Stimulated activated CD8-positive, alpha-beta memory T cell treated with anti-CD3 and anti-CD28 coated beads, Interleukin-2, amount 100 ng/mL, for 1 hour (primary cell): ENCODE measurements at places on chromosomes 13 and 19.

- DNase-seq, result no peak
Measured at GRCh38 chr19:23394511-23394910, 760 bp downstream of the ZNF91 start.

DNA sequence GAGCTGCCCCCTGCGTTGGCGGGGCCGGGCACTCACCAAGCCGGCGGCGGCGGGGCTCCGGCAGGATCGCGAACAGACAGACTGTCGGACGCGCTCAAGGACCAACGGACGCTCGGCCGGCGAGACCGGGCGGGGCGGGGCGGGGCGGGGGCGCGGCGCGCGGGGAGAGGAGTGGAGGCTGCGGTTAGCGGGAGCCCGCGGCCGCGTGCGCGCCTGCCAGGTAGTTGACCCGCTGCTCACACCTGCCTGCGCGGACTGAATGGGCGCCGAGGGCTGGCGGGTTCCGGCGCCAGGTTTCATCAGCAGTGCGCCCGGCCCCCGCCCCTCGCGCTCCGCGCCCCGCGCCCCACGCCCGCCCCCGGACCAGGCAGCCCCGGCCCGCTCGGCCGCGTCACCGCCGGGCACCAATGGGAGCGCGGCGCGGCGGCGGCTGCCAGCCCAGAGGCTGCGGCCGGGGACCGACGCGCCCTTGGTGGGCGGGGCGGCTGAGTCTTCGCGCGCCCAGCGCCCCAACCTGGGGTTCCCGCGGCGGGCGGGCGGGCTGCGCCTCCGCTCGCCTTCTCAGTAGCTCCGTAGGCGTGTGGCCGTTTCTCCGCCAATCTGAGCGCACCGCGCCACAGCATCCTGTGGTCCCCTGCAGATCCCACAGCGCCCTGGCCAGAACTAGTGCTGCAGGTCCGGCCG, at the start of gene SLC7A1:
Gene SLC7A1 (minus strand): TSS at position 309 of the 684 bp plus-strand sequence. CDS start 59,500 bp downstream, outside the sequence.
- peak; percentile 61 for DNase-seq

DNA sequence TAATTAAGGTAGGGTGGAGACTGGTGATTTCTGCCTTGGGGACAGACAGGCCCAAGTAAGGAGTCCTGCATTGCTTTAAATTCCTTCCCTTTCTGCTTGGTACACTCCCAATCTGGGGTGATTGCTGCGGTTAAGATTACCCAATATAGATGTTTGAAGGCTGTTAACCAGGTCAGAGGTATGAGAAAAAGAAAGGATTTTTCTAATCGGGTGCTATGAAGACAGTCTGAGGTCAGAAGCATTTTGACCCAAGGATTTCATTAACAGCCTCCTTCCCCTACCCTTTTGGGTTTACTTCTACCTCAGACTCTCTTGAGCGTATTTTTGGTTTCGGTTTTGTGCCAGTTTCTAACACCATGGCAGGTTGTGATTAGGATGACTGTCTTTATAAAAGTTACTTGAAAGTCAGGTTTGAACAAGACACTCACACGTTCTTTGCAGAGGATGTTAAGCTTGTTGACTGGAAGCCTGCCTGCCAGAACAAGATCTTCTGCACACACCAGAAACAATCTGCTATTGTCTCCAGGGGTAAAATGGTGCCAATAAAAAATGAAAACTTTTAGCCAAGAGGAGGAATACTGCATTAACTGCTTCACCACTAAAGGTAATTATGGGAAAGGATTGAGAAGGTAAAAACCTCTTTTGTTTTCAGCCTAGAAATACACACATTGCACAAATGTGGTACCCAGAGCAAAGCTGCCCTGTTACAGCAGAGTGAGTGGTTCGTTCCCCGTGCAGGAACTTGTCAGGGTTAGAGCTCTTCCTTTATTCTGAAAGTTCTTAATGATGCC, 108.8 kb downstream of the NDFIP2 start:
- DNase-seq, result no peak

GRCh38 chr19:47509170-47509847, 5.6 kb downstream of the NAPA start:
- no peak for DNase-seq

GRCh38 chr13:20940083-20940482, 37.5 kb upstream of the XPO4 start:
- no peak for DNase-seq

DNA sequence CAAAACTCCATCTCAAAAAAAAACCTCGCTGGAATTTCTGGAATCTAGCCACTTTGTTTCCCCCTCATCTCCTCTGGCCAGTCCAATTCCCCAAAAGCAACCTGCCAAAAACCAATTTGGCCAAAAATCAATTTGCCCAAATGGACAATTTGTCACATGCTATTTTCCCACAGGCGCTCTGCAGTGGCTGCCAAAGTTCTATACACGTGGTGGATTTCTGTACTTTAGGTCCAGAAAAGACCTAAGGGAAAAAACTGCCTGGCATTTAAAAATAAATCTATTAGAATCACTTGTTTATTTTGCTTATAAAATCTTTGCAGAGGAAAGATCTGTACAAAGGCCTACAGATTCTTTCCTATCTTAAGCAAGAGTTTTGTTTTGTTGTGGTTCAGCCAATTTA, 79.4 kb downstream of the MAP4K1 start:
- DNase-seq, result no peak

DNA sequence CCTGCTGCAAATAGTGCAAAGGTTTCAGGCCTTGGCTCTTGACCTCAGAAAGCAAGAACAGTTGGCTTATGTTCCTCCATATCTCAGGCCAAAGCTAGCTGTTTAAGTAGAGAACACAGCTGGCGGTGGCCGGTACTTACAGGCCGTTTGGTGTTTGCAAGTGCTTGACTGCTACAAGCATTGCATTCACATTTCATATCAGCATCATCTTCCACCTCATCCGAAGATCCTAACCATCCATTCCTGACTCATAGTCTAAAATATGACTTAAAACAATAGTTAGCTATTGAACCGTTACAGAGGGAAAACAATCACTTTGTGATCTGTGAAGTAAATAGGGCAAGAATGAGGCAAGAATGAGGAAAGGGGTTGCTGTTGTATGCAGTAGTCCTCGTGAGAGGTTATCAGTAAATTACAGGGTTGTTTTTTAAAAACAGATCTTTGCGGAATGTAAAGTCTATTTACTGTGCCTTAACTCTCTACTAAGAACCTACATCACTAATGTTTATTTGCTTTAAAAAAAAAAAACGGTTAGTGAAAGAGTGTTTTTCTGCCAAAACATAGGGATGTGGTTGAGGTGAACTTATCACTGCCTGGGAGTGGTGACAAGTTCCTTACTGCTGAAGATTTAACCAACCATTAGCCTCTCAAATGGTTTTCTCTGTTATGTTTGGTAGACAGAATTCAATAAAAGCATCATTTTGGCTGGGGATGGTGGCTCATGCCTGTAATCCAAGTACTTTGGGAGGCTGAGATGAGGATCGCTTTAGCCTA, 21.6 kb upstream of the WDR88 start:
- DNase-seq, result no peak

DNA sequence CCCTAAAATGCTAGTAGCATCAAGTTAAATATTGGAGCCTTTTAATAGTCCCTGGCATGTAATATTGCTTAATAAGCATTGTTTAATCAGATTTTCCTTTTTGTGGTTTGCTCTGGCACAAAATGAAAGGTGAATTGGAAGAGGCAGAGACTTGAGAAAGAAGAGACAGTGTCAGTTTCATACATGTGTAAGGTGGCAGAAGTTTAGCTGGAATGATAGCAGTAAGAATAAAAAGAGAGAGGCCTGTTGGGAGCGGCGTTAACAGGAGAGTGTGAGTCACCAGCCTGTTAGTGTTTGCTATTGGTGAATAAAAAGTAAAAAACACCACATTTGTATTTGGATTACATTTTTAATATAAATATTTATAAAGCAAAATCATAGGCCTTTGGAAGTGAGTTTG, 145.3 kb downstream of the PDS5B start:
- DNase-seq, result no peak

DNA sequence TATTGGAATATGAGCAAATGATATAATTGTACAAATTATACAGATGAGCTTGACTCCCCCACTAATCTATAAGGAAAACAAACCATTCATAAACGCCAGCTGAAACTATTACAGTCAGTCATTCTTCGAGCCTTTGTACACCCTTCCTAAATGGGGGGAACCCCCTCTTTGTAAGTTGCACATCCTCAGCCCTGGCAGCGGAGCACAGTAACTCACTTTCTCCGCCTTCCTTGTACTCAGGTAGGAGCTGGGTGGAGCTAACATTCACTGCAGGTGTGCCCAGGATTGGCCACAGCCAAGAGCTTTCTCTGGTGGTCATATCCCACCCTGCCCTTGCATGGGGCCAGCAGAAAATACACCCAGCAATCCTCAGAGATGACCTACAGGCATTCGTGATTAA, 28.6 kb downstream of the PIN1 start:
- no peak for DNase-seq

DNA sequence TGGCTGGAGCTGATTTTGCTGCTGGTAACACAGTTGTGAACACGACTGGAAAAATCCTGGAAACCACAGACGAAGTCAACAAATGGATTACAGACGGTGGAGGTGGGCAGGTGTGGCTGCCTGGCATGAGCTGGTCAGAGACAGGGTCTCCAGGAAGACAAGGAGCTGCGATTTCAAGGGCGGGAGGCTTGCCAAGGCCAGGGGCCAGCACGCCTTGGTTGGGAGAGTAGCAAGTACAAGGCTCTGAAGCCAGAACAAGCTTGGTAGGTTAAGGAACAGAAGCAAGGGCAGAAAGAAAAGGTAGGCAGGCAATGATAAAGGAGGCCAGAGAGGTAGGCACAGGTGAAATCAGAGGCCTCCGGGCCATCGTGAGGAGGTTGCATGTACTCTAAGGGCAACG, 50.7 kb upstream of the AMER2 start:
- DNase-seq, result no peak

- no peak for DNase-seq
Measured at GRCh38 chr13:99320693-99321481, 13.7 kb upstream of the GPR183 start.

- no peak for DNase-seq
Measured at GRCh38 chr19:53828531-53828930, 4.4 kb upstream of the NLRP12 start.

- DNase-seq, result no peak
Measured at GRCh38 chr19:11018179-11018578, 57.3 kb downstream of the SMARCA4 start.

GRCh38 chr13:37534181-37534580, 64.4 kb downstream of the POSTN start:
- no peak for DNase-seq

DNA sequence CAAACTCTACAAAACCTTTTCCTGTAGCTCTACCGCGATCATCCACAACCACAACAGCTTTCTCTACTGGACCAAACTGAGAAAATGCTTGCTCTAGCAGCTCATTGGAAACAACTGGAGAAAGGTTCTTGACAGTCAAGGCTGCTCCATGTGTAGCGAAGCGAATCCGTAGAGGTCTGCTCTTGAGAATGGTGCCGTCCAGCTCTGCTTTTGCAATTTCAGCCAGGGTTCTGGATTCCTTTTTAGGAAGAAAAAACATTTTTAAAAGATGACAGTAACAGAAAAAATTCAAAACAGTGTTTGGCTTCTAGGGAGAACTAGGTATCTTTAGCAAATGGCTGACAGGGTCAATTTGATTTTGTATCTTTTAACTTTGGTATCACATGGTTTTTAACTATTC, 10.4 kb downstream of the PSPC1 start:
- no peak for DNase-seq

GRCh38 chr13:25132751-25133390, 36.9 kb downstream of the PABPC3 start:
- no peak for DNase-seq

DNA sequence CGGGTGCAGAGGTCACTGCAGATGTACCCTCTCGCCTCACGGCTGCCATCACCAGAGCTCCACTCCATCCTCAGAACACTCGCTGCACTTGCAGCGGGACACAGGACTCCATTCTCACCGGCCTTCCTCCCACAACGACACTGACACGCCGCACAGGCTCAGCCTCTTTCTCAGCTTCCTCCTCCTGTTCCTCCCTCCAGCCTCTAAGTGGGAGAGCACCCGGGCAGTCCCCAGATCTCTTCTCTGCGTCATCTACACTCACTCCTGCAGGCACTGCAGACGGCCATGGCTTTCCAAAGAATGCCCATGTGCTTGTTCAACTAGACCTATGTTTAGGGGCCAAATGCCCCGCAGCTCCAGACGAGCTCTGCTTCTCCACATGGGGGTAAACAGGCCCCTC, 14.3 kb upstream of the FKRP start:
- DNase-seq, result no peak

GRCh38 chr19:39754971-39755370, 17.1 kb upstream of the CLC start:
- no peak for DNase-seq

DNA sequence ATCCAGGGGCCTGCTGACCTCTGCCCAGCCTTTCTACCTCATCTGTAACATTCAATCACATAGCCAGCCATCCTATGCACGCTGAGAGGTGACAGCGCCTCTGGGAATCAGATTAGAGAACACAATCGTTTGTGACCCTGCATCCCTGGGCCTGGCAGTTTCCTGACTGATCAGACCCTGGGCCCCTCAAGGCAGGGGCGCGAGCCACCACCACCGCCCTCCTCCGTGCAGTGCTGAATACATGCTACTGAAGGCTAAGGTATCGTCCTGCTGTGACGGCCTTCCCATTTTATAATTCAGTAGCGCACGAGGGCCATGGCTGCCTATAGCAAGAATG, 1.3 kb downstream of the TMTC4 start:
- DNase-seq, result no peak
